ENCODE measurements at places on chromosomes 3 and 15.
A peak's percentile ranks its signal among the peaks of the same experiment; 100 is the strongest.

DNA sequence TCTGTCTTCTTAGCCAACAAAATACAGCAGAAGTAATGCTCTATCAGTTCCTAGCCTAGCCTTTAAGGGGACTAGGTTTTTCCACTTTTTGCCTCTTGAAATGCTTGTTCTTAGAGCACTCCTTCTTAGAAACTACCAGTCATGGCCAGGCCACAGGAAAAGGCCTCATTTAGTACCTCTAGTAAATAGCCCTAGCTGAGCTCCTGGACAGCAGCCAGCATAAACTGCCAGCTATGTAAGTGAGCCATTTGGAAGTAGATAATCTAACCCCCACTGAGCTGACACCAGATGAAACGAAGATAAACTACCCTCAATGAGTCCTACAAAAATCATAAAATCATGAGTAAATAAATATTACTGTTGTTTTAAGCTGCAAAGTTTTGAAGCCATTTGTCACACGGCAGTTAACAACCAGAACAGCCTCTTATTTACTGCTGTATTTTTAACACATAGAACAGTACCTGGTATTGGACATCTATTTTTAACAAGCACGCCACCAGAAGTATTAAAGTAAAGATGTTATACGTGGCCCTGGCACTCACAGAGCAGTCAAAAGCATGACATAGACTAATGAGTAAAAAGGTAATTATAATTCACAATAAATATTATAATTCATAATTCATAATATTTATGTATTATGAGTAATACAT lies 12.0 kb downstream of the TBC1D5 start:
- DNase-seq: peak; percentile 69

- DNase-seq: no peak
Measured at GRCh38 chr3:126446791-126447190, 28.9 kb downstream of the ZXDC start.

DNA sequence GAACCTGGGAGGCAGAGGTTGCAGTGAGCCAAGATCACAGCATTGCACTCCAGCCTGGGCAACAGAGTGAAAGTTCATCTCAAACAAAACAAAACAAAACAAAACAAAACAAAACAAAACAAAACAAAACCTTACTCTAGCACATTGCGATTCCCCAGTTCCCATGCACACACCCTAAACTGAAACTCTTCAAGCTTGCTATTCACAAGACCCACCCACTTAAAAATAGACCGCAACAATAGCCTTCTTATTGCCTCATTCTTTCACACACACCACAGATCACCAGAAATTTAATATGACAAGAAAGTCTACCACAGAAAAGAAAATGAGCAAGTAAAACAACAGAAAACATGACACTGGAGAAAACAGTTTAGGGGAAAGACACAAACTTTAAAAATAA lies 598.4 kb downstream of the FHIT start:
- DNase-seq: no peak

DNA sequence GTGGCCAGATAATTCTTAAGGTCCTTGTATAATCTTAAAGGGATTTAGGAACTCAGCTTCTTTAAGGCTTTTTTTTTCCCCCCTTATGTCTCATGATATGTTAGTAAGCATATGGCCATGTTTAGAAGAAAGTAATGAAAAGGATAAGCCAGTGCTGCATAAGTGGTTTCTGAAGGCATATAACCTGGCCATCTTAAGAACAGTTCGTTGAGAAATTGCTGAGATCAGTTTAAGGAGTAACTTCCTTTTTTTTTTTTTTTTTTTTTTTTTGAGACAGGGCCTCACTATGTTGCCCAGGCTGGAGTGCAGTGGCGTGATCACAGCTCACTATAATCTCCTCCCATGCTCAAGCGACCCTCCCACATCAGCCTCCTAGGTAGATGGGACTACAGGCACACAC lies 51.7 kb downstream of the UBE2E2 start:
- DNase-seq: no peak

DNA sequence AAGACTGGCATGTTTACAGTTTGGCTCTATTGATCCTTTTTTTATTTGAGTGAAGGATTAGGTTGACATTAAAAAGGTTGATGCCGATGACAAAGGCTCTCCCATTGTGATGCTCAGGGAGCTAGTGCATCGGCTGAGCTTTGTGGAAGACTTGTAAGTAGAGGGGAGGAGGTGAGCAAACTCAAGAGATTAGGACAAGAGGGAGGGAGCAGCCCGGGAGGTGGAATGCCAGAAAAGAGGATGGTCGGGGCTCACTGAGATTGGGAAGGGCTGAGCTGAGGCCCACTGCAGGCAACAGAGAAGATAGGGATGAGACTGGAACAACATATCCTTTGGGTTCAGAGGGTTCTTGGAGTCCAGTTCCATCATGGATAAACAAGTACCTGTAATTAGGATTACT lies 26.5 kb upstream of the PSMD6 start:
- DNase-seq: no peak

GRCh38 chr3:159916052-159916451 lies 72.6 kb upstream of the IL12A start:
- DNase-seq: no peak

DNA sequence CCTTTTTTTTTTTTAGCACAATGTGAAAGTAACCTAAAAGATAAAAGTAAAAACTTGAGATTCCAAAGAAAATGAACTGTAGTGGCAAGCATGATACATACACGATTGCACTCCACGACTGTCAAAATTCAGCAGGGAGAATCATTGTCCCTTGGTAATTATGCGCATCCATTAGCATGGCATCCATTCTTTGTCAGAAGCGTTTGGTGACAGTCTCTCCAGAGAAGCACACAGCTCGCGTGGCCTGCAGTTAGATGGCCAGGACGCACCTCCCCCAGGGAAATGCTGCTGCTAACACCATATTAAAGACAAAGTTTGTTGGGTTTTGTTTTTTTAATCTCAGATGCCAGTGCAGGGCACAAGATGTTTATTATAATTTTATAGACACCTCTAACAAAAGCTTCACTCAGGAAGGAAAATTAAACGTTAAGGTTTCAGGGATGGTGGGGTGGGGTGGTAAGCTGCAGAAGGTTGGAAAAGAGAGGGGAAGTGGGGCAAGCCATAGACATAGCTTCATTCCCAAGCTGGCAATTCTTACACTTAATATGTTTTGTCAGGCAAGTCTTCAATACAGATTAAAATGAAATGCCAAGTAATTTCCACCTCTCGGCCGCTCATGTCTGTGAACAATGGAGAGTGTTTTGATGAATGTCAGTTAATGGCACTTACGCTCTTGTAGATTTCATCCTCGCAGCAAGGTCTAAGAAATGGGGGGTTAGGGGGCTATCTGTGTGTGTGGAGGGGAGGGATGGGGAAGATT lies 142.8 kb upstream of the TOPAZ1 start:
- DNase-seq: no peak

DNA sequence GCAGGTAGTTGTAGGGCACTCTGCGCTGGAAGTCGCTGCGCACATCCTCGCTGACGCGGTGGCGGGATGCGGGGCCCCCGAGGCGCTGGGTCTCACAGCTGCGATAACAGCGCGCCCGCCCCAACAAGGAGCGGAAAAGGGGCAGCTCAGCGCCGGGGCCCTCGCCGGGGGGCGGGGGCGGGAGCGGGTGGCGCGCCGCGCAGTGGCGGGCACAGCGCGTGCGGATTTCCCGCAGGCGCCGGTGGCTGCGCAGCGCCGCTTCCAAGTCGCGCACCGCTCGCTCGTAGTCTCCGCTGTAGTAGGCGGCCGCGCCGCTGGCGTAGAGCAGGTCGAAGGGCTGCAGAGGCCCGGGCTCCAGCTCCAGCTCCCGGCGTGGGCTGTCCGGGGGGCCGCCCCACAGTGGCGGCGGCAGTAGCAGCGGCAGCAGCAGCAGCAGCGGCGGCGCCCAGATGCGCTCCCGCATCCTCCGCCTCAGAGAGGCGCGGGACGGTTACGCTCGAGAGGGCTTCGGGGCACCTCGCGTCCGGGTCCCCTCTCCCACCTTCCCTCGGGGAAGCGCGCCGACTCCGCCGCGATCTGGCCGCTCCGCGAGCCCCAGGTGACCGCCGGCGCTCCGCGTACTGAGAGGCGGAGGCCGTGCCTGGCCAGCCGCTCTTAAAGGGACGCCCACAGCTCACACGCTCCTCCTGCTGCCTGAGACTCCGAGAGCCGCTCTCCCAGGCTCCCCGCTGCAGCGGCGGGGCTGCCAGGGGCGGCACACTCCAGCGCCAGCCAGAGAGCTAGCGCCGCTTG lies at the start of gene P3H2:
P3H2 (minus strand) TSS at position 629 of the 792 bp plus-strand sequence; CDS start at position 463, 166 bp downstream.
- peak; percentile 5 for DNase-seq

GRCh38 chr3:54963641-54964040 lies 35.8 kb upstream of the LRTM1 start:
- no peak for DNase-seq

DNA sequence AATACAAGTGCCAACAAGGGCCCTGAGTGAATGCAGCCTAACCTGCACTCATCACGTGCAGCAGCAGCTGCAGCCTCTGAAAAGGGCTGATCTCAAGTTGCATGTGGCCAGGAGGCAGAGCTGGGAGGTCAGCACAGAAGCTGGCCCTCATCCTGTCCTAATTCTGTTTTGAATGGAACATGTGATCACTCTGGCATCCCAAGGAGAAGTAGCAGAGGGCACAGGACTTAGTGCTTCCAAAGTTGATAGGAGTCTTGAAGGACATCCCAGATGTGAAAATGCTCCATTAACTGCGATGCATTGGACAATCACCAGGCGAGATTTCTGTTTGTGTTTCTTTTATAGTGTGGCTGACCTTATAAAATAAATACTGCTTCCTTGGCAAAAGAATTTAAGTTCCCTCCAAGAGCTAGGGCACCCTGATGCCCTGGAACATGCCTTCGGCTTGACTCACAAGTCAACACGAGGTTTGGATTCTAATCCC lies 31.6 kb upstream of the STAG1 start:
- no peak for DNase-seq

DNA sequence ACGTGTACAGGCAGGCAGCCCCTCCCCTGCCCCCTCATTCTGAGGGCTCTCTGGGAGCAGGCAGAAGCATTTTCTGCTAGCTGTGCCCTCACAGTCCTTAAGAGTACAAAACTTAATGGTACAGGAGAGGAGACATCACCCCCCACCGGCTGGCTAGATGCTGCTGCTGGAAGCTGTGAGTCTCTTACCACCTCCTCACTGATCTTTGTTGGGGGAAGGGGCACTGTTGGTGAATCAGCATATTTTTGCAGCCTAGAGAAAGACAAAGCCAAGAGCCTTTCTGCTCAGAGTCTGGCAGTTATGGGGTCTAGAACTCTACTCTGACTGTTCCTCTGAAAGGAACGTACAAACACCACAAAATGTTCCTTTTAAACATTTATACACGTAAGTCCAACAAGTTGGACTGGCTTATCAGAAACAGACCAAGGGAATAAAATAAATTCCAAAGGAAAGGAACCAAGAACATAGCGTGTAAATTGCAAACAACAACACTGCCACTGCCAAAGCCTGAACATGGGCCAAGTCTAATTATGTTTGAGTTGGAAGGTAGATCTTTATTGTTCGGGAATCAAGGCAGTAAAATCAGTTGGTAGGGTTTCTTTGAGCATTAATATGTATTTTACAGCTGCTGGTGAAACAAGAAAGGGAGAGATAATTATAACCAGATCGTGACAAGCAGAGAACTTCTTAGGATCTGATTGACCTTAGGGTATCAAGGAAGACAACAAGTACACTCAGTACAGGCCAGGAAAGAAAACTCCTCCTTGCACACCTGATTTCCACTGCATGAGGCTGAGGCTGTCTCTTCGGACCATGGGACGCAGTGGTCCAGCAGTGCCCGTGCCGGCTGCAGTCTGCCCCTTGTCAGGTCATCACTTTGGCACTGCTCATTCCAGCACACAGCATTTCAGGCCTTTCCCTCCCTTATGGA lies 27.4 kb downstream of the CLK3 start:
- no peak for DNase-seq

DNA sequence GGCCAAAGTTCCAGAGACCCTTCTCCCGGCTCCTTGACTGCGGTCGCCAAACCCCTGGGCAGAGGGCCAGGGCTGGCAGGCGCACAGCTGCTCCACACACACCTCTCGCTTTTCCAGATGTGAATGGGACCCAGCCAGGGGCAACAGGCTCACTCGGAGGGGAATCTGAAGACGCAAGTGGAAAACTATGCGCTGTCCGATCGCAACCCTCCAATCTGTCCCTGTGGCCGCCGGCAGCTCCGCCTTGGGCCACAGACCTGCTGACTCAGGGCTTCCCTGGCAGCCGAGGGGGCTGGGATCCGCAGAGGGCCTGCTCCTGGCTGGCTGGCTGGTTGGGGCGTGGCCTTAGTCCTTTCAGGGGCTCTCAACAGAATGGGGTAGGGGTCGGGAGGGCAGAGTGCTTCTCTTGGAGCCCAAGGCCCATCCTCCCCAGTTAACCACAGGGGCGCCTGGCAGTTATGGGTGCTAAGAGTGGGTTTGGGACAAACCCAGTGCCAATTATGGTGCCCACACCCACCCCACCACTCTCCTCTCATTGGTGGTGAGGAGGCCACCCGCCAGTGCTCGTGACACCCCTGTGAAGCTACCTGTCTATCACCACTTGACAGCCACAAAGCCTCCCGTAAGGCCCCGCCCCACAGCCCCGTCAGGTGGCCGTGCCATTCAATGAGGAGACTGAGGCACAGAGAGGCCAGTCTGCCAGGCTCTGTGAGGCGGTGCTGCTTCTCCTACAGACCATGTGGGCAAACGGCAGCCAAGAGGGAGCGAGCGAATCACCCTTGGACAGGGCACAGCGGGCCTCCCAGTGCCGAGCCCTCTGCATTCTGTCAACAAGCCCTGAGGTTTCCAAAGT lies 53.8 kb downstream of the IQSEC1 start:
- no peak for DNase-seq

DNA sequence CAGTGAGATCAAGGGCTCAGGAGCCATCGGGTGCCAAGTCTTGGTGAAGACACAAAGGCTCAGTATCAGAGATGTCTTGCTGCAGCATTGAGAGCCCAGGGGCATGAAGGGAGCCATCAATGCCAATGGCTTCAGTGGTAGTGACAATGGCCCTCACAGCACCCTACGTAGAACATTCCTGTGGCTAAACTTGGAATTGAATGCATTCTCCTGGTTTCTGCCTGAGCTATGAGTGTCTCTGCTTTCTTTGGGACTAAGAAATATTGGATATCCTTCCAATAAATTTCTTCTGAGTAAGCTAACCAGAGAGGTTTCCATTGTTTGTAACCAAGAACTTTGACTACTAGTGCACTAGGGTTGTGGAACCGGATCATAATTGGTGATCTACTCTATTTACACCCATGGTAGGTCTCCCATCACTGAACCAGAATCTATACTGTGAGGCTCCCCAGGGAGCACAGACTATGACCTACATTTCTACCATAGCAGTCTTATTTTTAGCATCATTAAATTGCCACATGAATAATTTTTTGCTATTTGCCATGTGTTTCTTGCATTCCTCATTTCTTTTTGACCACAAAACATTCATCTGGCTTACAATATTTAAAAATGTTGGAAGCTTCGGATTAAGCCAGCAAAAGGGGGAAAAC lies 31.6 kb upstream of the PDZRN3 start:
- no peak for DNase-seq
